ENCODE measurements at places on chromosomes 3 and 15. TPM values are rescaled to one million over a fixed set of nuclear protein-coding genes. Genes with fewer than 3 reads are reported as not detected.

TTLL3 gene
- 63.6 TPM for total RNA-seq

- no peaks in the 10 kb centered on the region for H3K27me3 ChIP-seq
- H3K4me3 ChIP-seq = no peak overlapping the region
- H3K27ac ChIP-seq = no peak overlapping the region
Measured at GRCh38 chr3:3278073-3278472, 98.6 kb upstream of the CRBN start.

GRCh38 chr3:192082730-192083660, 622.0 kb downstream of the PYDC2 start:
- H3K27ac ChIP-seq = no peak overlapping the region
- H3K36me3 ChIP-seq = no peaks in the 10 kb centered on the region
- H3K4me1 ChIP-seq = no peaks in the 10 kb centered on the region
- DNase-seq = no peak
- no peak overlapping the region for H3K4me3 ChIP-seq

- DNase-seq = no peak
- H3K36me3 ChIP-seq = peaks cover 21% of the 10 kb centered on the region
- no peaks in the 10 kb centered on the region for H3K27me3 ChIP-seq
- peak overlapping the region; percentile 88 for H3K27ac ChIP-seq
- H3K4me1 ChIP-seq = peaks cover 53% of the 10 kb centered on the region
Measured at GRCh38 chr3:16477056-16477455, 36.4 kb downstream of the RFTN1 start.

- H3K4me3 ChIP-seq = peak overlapping the region; percentile 95
- peak overlapping the region; percentile 90 for H3K27ac ChIP-seq
- H3K4me1 ChIP-seq = peaks cover 62% of the 10 kb centered on the region
- H3K27me3 ChIP-seq = no peaks in the 10 kb centered on the region
- peaks cover 18% of the 10 kb centered on the region for H3K36me3 ChIP-seq
Measured at GRCh38 chr3:187738331-187739093, 6.8 kb downstream of the BCL6 start.

- H3K4me3 ChIP-seq = no peak overlapping the region
- DNase-seq = no peak
- peaks cover 4% of the 10 kb centered on the region for H3K36me3 ChIP-seq
Measured at GRCh38 chr3:134143828-134144401, 106.7 kb downstream of the RYK start.

DNA sequence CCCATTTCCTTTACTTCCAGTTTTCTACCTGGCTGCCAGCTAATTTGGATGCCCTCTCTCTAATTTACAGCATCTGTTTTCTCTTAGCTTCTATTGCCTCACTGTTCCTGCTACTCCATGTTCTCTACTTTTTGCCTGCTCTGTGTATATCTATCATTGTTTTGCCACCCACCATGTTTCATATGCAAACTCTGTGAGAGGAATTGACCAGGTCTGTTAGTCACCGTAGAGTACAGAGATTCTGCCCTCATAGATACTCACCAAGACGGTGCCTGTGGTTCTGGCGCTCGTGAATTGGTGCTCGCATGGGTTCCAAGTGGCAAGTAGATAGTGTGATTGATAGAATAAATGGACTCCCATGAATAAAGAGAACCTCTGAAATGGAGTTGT, 288.8 kb downstream of the CNTN6 start:
- no peak for DNase-seq
- H3K4me3 ChIP-seq = no peak overlapping the region
- H3K4me1 ChIP-seq = no peaks in the 10 kb centered on the region

MRAS gene
- total RNA-seq = 0.72 TPM

- DNase-seq = no peak
Measured at GRCh38 chr15:90889736-90890456, 5.6 kb downstream of the FES start.

STAB1 gene
- 0.12 TPM for total RNA-seq

- no peak overlapping the region for H3K4me3 ChIP-seq
- peaks cover 8% of the 10 kb centered on the region for H3K4me1 ChIP-seq
- peaks cover 28% of the 10 kb centered on the region for H3K36me3 ChIP-seq
- no peak overlapping the region for H3K27ac ChIP-seq
- no peaks in the 10 kb centered on the region for H3K27me3 ChIP-seq
Measured at GRCh38 chr3:197720694-197721093, 16.0 kb downstream of the RUBCN start.

ALDH1A3 gene
- total RNA-seq = not detected

LEKR1 gene
- total RNA-seq = 1.7 TPM

GRCh38 chr15:70777170-70777926, 14.0 kb upstream of the UACA start:
- no peaks in the 10 kb centered on the region for H3K36me3 ChIP-seq
- H3K27me3 ChIP-seq = peaks cover 17% of the 10 kb centered on the region
- no peak for DNase-seq
- no peaks in the 10 kb centered on the region for H3K4me1 ChIP-seq

SLC9C1 gene
- not detected for total RNA-seq

GRCh38 chr15:83127547-83128150, 20.2 kb downstream of the TM6SF1 start:
- no peaks in the 10 kb centered on the region for H3K4me1 ChIP-seq
- no peak overlapping the region for H3K27ac ChIP-seq
- H3K27me3 ChIP-seq = no peaks in the 10 kb centered on the region
- H3K36me3 ChIP-seq = peaks cover 2% of the 10 kb centered on the region

DNA sequence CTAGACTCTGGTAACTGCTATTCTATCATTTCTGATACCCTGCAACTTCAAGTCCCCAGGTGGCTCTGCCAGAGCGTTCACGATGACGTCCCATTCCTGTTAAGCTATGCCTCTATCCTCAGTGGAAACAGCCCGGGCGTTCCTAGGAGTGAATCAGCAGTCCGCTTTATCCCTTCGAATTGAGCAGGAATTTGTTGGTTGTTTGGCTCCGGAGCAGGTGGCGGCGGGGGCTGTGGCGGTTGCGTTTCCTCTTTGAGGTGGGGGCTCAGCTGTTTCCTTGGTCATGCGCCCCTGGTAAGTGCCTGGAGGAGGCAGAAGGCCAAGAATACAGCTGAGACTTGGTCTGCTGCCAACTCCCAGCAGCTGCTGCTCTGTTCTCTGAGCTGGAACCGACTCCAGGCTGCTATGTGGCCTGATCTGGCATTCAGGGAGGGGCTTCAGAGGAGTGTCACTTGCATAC, 25.2 kb downstream of the ARPP21 start:
- no peak overlapping the region for H3K27ac ChIP-seq
- H3K4me3 ChIP-seq = no peak overlapping the region
- H3K27me3 ChIP-seq = peaks cover 15% of the 10 kb centered on the region
- no peaks in the 10 kb centered on the region for H3K36me3 ChIP-seq
- no peak for DNase-seq

GRCh38 chr3:73094129-73094528, 32.7 kb downstream of the EBLN2 start:
- peaks cover 8% of the 10 kb centered on the region for H3K4me1 ChIP-seq
- H3K36me3 ChIP-seq = no peaks in the 10 kb centered on the region
- H3K27me3 ChIP-seq = no peaks in the 10 kb centered on the region
- no peak overlapping the region for H3K27ac ChIP-seq

- H3K36me3 ChIP-seq = peaks cover under 1% of the 10 kb centered on the region
- H3K4me1 ChIP-seq = no peaks in the 10 kb centered on the region
- no peaks in the 10 kb centered on the region for H3K27me3 ChIP-seq
- H3K27ac ChIP-seq = no peak overlapping the region
Measured at GRCh38 chr3:42130329-42131070, 39.3 kb downstream of the TRAK1 start.

DNA sequence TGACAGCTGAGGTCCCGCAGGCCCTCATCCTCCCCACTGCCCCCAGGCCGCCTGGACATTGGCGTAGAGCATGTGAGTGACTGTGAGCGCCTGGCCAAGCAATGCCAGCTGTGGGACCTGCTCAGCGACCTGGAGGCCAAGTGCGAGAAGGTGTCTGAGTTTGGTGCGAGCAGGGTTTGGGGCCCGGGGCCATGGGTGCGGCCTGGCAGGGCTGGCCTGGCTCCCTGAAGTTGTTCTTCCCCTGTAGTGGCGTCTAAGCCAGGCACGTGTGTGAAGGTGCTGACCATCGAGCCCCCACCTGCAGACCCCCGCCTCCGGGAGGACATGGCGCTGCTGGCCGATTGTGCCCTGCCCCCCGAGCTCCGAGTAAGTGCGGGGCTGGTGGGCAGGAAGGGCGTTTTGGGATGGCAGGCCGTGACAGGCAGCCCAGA, 4.2 kb downstream of the ABTB1 start:
- no peak overlapping the region for H3K27ac ChIP-seq
- H3K4me1 ChIP-seq = peaks cover 31% of the 10 kb centered on the region
- H3K36me3 ChIP-seq = peaks cover 3% of the 10 kb centered on the region
- no peak for DNase-seq
- no peaks in the 10 kb centered on the region for H3K27me3 ChIP-seq

- peaks cover 24% of the 10 kb centered on the region for H3K4me1 ChIP-seq
- no peaks in the 10 kb centered on the region for H3K27me3 ChIP-seq
- H3K27ac ChIP-seq = peak overlapping the region; percentile 82
- H3K4me3 ChIP-seq = peak overlapping the region; percentile 49
- no peaks in the 10 kb centered on the region for H3K36me3 ChIP-seq
- no peak for DNase-seq
Measured at GRCh38 chr3:191338177-191338488, 7.8 kb upstream of the UTS2B start.

WDR49 gene
- 0.31 TPM for total RNA-seq

GRCh38 chr3:9402410-9403228, 5.2 kb downstream of the SETD5 start:
- H3K36me3 ChIP-seq = peaks cover 14% of the 10 kb centered on the region
- DNase-seq = no peak
- H3K4me3 ChIP-seq = peak overlapping the region; percentile 75
- peak overlapping the region; percentile 88 for H3K27ac ChIP-seq

DNA sequence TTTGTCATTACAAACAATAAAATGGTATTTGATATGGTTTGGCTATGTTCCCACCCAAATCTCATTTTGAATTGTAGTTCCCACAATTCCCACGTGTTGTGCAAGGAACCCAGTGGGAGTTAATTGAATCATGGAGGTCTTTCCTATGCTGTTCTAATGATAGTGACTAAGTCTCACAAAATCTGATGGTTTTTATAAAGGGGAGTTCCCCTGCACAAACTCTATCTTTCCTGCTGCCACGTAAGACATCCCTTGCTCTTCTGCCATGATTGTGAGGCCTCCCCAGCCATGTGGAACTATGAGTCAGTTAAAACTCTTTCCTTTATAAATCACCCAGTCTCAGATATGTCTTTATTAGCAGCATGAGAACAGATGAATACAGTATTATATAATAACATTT, 15.4 kb upstream of the AADAC start:
- H3K4me3 ChIP-seq = no peak overlapping the region
- DNase-seq = no peak
- no peak overlapping the region for H3K27ac ChIP-seq
- no peaks in the 10 kb centered on the region for H3K36me3 ChIP-seq
- no peaks in the 10 kb centered on the region for H3K4me1 ChIP-seq

All from activated T-cell treated with anti-CD3 and anti-CD28 coated beads, Interleukin-2, amount 50 U/mL, for 72 hours (primary cell).